ENCODE measurements at places on chromosomes 3 and 15.

GRCh38 chr3:194244167-194244566 lies 107.0 kb downstream of the CPN2 start:
- no peak for DNase-seq

- DNase-seq = peak; percentile 24
Observed at GRCh38 chr15:43511012-43511885, 6.2 kb upstream of the MAP1A start.

GRCh38 chr3:127667119-127667681 lies 5.6 kb upstream of the ABTB1 start:
- DNase-seq = no peak

- no peak for DNase-seq
Observed at GRCh38 chr15:69713726-69714559, 261.3 kb downstream of the RPLP1 start.

DNA sequence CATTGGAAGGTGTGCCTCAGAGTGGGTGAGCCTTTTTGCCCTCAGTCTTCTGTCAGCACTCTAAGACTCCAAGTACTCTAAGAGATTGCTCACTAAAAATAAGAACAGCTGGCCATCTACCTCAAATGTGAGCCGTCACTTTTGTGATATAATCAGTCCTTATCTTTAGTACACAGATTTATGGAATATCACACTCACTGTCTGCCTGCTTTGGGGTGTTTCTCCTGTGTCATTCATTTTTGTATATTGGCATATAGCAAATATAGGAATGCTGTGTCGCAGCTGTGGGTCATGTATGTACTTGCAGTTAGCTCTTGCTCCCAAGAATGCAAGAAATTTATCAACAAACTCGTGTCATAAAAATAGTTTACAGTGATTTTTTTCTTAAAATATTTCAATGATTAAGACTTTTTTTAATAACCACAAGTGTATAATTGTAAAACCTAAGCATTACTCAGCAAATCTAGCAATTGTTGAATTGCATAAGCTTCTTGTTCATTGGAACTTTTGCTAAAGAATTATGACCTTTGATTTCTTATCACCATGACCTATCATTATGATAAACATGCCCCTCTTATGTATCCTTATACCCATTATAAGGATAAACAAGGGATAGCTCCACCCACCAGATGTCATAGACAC lies 18.8 kb downstream of the SETD5 start:
- peak; percentile 71 for DNase-seq

- DNase-seq = peak; percentile 73
Observed at GRCh38 chr3:111321786-111322185, 220.2 kb upstream of the CD96 start.

DNA sequence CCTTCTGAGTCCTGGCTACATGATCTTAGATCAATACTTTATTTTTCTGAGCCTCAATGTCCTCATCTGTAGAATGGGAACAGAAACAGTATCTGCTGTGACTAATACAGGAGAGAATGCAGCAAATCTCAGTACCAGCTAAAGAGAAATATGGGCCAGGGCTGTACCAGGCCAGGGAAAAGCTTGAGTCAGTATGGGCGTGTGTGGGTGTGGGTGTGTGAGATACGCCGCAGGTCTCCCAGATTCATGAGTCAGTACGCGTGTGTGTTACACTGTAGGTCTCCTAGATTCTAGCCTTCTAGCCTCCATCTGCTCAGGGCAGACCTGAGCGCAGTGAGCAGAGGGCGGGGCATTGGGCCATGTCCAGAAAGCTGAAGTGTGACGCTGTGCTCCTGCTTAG lies 15.2 kb downstream of the GNAI2 start:
- peak; percentile 91 for DNase-seq

GRCh38 chr3:159861369-159861987 lies 127.2 kb upstream of the IL12A start:
- peak; percentile 58 for DNase-seq

DNA sequence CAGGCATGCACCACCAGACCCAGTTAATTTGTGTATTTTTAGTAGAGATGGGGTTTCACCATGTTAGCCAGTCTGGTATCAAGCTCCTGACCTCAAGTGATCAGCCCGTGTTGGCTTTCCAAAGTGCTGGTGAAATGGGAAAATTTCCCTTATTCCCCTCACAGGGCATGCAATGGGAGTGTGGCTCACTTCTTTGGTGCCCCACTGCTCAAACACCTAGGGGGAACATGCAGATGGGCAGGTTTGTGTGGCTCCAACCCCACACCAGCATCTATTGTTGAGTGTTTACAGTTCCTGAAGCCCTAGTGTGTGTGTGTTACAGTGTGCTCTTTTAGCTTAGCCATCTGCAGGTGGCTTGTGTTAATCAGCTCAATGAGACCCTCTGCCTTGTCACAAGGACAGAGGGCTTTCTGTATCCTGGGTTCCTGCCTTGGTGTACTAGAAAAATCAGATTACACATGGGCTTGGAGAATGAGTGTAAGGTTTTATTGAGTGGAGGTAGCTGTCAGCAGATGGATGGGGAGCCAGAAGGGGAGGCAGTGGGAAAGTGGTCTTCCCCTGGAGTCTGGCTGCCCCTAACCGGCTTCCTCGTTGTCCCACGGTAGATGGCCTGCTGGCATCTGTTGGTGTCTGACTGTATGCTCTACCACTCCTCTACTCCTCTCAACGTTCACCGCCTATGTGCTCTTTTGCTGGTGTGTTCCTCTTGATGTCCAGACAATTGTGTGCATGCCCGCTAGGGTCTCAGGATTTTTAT lies 248.1 kb upstream of the CBLB start:
- DNase-seq = no peak

DNA sequence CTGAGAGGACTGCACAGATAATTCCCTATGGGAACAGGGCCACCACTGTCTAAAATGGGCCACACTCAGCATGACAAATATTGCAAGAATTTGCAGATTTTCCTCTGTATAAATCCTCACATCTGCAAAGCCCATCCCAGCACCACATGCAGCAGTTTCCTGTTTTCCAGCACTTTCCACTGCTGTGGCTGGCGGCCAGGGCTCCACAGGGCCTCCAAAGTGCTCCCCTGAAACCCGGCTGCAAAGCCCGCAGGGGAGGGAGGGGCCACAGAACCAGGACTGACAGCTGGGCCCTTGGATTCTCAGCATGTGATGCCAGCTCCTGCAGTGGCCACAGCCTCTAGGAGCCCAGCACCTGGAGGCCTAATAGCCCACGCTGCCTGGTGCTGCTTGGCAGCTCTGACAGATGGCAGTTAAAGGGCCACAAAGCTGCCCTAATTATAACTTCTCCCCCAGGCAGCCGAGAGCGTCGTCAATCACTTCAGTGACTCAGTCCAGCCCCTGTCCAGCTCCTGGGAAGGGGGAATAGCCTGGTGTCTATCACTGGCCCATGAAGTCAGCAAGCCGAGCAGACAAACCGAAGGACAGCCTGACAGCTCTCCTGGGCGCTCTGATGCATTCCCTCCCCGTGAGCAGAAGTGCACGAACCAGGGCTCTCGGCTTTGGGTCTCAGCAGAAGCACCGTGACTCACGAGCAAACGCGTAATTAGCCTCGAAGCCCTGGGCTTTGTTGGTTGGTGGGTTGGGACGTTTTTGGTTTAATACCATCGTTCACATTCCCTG lies 4.7 kb downstream of the LRRC15 start:
- DNase-seq = peak; percentile 86

GRCh38 chr3:79986338-79986737 lies 218.5 kb upstream of the ROBO1 start:
- DNase-seq = no peak

DNA sequence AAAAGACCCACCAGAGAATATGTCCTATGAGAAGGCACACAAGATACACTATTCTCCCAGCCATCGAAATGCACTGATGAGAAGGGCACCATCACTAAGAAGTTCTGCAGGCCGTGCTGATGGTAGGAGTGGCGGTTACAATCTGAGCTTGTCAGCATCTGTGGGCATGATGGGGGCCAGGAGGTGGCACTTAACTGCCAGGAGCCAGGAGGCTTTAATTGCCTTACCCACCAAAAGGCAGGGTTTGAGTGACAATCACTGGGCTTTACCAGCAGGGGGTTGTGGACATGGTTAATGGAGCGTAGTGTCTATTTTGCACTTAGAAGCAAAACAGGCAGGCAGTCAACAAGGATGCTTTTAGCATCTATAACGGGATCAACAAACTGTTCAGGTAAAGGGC lies 16.0 kb upstream of the SQOR start:
- no peak for DNase-seq

GRCh38 chr3:25125201-25125600 lies 302.9 kb upstream of the RARB start:
- DNase-seq = no peak

GRCh38 chr15:96160269-96160668 lies 170.2 kb upstream of the NR2F2 start:
- peak; percentile 25 for DNase-seq

DNA sequence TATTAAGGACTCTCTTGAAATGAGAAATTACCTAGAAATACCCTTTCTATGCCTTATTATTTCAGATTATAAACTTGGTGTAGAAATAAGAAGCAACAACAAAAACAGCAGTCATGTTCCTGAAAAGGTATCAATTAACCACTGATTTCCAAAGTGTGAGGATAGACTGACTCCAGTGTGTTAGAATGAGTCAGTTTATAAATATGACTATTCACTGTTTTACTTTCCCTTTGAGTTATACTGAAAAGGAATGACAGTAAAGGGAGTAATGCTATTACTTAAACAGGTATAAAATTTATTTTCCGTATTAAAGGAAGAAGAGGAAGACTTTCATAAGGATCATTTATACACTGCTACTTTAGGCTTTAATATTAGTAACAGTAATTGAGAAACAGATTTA lies 12.9 kb downstream of the GMNC start:
- no peak for DNase-seq

- no peak for DNase-seq
Observed at GRCh38 chr3:189404797-189405484, 226.2 kb upstream of the TP63 start.

DNA sequence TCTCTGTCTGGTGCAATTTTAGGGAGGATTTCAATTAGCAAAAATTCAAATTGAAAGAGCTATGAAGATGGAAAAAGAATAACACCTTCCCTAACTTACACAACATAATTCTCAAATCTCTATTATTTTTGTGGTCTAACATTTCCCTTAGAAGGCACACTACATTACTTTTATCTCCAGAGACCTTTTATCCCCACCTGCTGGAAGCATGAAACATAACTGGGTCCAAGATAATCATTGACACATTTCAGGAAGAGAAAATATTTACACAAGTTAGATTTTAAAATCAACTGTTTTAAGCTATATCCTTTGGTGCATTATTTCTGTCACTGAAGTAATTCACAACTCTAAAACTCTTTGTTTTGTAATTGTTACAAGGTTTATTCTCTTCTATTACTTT lies 779.5 kb downstream of the ROBO1 start:
- DNase-seq = peak; percentile 37

DNA sequence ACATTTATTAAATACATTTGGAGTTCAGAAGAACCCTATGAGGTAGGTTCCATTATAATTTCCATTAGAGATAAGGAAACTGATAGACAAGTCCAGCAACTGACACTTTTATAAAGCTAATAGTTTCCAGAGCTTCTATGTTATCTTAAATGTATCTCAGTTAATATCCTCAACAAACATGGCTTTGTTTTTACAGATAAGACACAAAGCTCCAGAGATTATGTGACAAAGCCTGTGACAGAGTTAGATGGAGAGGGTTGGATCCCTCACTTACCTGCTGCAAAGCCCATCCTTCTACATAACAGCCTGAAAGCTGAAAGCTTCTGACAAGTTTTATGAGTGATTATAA lies 473 bp upstream of the COMMD2 start:
- DNase-seq = no peak

GRCh38 chr3:27629366-27629765 lies 92.8 kb downstream of the EOMES start:
- no peak for DNase-seq

GRCh38 chr3:134056464-134056891 lies 26.8 kb upstream of the SLCO2A1 start:
- peak; percentile 38 for DNase-seq

DNA sequence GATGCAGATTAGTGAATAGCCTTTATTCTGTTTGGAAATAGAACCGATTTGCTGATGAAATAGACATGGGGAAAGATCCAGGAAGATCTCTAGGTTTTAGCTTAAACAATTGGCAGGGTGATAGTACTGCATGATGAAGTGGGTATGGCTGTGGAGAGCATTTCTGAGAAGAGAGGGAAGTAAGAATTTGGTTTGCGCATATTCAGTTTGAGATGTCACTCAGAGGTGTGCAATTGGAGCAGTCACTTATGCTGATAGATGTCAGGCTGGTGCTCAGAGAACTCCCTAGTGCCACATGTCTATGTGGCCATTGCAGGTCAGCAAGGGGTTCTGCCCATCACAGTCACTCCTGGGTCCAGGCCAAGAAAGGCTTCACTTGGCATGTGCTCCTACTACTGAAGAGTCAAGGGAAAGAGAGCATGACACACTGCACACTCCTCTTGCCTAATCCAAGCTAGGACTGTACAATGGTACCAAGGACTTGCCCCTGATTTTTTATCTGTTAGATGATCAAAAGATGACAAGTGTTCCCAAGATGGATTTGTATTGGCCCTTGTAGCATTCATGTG lies 57.2 kb upstream of the ST8SIA2 start:
- DNase-seq = no peak

GRCh38 chr15:94234300-94234699 lies 2.9 kb downstream of the MCTP2 start:
- DNase-seq = no peak

GRCh38 chr3:156602424-156602823 lies 47.5 kb upstream of the SSR3 start:
- DNase-seq = no peak

GRCh38 chr15:82968066-82968465 lies 15.5 kb upstream of the HOMER2 start:
- DNase-seq = peak; percentile 40

GRCh38 chr3:21294768-21295167 lies 456.2 kb downstream of the ZNF385D start:
- DNase-seq = peak; percentile 78

GRCh38 chr3:141373232-141373631 lies 4.9 kb downstream of the ZBTB38 start:
- DNase-seq = no peak

DNA sequence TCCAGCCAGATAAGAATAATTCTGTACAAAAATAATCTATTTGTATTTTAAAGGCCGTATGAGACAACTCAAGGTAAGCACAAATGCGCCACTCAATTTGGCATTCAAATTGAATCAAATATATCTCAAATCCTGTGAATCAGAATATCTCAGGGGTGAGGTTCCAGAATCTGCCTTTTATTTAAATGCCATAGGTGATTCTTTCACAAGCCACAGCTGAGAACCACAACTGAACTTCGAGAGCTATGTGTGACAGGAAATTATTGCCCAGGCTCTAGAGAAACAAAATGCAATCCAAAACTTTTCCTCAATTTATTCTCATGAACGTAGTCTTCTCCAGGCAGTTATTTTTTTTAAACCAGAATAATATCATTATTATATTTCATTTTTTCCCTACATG lies 11.9 kb downstream of the ATP8B4 start:
- DNase-seq = no peak

- DNase-seq = no peak
Observed at GRCh38 chr3:112114576-112115160, 18.4 kb downstream of the GCSAM start.

DNA sequence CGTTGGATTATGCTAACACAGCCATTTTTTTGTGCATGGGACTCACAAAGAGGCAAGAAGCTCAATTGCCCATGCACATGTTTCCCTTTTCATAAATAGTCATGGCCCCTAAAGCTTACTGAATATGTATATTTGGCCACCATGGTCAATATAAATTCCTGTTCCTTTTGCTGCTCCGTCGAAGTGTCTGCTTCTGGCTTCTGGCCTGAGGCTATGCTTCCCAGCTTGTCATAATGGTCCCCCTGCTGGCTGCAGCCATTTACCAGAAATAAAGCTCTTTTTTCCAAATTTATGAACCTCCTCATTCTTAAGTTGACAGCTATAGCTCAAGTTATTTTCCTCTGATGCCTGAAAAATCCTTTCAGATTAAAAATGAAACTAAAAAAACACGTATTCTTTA lies 602.1 kb downstream of the VGLL3 start:
- DNase-seq = no peak
